ENCODE measurements at places on chromosomes 3 and 15.

- DNase-seq, result no peak
These were observed 451.0 kb downstream of the MFSD1 start for GRCh38 chr3:159252772-159253384.

GRCh38 chr3:20462226-20462625 is 276.2 kb upstream of the SGO1 start:
- no peak for DNase-seq

DNA sequence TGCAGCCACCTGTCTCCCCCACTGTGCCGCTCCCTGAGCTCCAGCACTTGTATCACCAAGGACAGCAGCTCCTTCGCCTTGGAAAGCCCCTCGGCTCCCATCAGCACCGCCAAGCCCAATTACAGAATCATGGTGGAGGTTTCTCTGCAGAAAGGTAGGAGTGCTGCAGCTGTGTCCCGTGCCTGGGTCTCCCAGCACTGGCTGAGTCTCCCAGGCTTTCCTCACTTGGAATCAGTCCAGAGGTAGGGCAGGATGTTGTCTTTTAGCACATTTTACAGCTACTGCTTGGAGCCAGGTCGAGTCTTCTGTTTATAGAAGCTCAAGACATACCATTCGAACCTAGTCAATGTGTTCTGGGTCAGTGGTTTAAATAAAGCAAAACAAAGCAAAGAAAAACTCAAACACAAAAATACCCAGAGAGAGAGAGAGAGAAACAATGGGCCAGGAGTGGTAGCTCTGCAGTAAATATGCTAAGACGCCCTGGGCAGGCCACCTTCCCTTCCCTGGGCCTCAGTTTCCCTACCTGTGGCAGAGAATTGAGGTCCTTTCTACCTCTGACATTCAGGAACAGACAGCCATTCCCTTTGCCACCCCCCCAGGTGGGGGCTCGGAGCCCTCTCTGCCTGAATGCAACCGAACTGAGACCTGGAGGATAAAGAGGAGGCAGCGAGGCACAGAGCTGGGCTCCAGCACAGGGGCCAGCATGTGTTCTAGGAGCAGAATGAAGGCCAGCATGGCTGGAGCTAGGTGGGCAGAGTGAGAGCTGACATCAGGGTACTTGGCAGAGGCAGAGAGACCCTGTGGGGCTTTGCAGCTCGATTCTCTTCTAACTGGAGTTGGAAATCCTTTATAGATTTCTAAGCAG is 44.1 kb downstream of the STARD5 start:
- no peak for DNase-seq

DNA sequence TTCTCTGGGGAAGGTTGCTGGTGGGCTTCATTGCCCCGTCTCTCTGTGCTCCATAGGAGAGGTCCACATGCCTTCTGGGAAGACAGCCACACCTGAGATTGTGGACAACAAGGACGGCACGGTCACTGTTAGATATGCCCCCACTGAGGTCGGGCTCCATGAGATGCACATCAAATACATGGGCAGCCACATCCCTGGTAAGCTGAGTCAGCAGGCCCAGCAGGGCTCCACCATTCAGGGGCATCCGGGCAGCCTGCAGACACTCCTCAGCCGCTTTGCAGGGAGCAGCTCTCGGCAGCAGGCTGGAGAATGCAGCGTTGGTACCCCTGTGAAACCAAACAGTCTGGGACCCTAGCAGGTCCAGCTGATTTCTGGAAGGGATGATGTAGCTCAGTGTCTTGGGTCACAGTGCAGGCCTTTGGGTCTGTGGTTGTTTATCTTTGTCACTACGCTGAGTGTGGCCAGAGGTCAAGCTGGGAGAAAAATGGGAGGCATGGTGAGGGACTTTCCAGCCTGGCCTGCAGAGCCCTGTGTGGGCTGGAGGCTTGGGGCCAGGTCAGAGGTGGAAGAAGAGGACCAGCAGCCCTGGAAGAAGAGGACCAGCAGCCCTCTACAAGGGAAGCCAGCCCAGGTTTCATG is 67.2 kb downstream of the DNASE1L3 start:
- no peak for DNase-seq

DNA sequence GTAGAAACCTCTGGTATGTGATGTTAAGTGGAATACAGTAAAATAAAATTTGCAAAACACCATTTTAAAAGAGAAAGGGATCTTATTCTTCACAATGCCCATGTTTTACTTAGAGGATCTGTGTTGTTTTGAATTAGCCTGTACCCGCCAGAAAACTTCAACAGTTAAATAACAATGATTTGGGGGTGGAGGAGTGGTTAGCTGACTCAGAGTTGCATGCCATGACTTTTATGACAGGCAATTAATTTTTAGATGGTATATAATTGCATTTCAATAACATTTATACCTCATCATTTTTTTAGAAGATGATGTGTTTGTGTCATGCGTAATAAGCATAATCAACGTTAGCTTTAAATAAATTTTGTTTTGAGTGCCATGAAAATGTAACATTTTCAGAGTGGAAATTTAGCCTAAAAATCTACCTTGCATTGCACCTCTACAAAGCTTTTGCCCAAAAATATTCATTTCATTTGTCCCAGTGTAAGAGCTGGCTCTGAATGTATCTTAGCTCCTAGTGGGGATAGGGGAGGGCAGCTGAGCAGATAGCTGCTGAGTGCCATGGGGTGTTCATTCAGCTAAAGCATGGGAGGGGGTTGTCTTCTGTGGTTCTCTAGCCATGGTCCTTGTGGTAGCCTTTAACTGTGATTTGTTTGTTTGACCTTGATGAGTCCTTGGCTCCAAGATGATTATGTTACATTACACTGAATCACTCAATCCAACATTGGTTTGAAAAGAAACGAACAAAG is 379.8 kb downstream of the LPP start:
- DNase-seq, result no peak

GRCh38 chr3:141506071-141506470 is 19.2 kb downstream of the RASA2 start:
- no peak for DNase-seq

DNA sequence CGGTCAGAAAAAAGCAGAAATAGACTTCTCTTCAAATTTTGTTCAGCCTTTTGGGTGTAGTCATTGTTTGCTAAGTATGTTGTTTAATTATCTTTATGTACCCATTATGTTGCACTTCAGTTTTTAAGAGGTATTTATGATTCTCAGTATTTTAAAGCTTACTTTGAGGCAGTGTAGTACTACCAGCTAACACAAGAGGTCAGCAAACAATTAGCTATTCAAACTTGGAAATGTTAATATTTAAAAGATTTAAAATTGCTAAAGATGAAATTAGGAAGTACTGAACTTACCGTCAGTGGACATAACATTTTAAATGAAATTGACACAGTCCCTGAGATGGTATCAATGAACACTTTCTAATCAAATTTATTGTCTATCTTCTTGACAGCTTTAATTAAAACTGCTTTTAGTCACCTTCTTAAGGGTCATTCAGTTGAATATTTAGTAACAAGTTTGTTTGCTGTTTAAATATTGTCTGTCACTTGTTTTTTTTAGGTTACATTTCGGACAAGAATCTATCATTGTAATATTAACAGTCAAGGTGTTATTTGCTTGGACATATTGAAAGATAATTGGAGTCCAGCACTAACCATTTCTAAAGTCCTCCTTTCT is 28.1 kb downstream of the NKIRAS1 start:
- no peak for DNase-seq
